ENCODE measurements at places on chromosomes 1 and 21.
A peak's percentile ranks its signal among the peaks of the same experiment; 100 is the strongest.

DNA sequence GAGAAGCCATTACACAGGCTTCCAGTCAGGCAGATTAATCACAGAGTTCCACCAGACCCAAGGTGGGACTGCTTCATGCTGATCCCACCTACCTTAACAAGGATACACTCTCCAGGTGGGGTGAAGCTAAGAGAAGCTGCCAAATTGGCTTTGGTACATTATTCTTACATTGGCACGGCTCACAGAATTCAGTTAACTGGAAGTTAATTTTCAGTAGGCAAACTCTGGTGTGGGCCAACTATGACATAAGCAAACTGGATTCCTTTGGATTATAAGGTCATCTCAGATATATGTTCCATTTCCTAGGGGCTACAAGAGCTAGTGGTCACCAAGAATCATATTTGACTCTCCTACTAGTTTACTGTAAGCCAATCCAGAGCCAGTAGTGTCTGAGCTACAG is 448.8 kb upstream of the BEND5 start:
- no peak for DNase-seq

DNA sequence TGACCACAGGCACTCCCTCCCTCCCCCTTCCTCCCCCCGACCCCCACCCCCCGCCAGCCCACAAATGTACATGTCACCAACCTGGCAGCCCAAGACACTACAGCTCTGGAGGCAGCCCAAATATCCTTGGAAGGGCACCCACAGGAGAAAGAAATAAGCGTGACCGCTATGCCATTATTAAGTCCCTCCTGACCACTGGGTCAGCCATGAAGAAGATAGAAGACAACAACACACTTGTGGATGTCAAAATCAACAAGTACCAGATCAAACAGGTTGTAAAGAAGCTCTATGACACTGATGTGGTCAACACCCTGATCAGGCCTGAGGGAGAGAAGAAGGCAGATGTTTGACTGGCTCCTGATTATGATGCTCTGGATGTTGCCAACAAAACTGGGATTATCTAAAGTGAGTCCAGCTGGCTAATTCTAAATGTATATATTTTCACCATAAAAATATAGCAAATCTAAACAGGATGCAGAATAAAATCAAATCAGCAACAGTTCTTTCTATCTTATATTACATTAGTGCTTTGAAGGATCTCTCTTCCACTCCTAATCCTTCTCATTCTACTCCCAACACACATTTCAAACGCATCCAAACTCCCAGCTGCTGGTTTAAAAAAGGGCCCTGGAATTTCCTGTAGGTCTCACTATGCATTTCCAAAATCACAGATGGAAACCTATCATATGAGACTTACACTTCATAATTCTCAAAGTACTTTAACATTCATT is 77.4 kb upstream of the SLFNL1 start:
- DNase-seq = no peak

GRCh38 chr1:191869790-191870312 is 288.4 kb upstream of the RGS18 start:
- DNase-seq = no peak

- no peak for DNase-seq
These were observed 318.1 kb downstream of the HHIPL2 start for GRCh38 chr1:222229672-222230312.

- DNase-seq = no peak
These were observed 836 bp downstream of the OLFML3 start for GRCh38 chr1:113980110-113980509.

GRCh38 chr1:229716069-229716468 is 90.0 kb downstream of the URB2 start:
- no peak for DNase-seq

DNA sequence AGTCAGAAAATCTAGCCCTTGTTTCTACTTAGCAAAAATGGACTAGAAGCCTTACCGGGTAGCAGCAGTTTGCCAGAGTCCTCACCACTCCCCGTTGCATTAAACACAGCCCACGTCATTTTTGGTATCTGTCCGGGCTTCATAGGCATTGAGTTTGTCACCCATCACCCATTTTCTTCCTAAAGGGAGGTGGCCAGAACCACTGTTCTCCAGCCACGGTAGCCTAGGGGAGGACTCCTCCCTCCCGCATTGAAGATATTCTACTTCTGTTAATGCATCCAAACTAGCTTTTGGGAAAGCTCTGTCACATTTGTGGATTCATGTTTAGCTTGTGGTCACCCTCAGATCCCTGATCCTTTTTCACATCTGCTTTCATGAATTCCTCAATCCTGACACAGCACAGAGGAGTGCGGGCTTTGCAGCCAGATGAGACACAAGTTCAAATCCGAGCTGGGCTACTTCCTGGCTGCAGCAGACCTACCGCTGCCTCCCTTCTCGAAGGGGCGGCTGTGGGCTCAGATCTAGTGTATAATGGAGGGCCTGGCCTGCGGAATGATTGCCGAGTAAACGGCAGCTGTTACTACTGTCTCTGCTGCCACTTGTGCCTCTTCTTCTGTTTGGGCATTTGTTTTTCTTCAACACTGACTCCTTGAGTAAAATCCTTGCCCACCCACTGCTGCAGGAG is 63.2 kb upstream of the EFHD2 start:
- DNase-seq = no peak

DNA sequence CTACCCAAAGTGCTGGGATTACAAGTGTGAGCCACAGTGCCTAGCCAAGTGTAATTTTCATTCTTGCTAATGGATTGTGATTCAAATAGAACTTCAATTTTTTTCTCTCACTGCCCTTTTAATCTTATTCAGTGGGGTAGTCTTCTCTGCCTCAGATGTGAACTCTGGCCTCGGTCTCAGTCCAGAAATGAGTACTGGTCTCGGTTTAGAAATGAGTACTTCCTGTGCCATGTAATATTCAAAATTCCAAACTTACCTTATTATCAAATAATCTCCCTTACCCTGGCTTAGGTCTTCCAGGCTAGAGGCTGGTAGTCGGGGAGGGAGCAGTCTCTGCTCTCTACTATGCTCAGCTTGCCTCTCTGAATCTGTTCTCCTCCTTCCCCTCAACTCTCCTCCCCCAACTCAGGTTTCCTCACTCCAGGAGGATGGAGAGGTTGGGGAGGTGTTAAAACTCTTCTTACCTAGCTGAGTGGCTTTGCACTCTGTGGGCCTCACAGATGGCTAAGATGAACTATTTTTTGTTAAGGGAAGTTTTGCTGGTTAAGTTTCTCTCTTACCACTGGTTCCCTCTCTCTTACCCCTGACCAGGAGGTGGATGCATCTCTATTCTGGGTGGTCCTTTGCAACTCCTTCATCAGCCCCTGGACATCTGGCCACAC is 4.8 kb upstream of the SLAMF9 start:
- no peak for DNase-seq

DNA sequence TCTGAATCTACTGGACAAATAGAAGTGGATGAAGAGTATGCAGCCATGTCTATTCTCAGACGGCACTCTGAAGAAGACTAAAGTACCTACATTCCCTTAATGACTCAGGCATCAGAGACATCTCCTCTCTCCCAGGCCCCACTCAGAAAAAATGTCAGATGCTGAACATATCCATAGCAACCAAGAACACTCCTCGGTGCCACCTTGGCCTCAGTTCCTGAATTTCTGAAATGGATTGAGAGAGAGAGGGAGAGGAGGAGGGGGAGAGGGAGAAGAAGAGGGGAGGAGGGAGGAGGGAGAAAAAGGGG is 16.0 kb upstream of the OVAAL start:
- peak; percentile 6 for DNase-seq

DNA sequence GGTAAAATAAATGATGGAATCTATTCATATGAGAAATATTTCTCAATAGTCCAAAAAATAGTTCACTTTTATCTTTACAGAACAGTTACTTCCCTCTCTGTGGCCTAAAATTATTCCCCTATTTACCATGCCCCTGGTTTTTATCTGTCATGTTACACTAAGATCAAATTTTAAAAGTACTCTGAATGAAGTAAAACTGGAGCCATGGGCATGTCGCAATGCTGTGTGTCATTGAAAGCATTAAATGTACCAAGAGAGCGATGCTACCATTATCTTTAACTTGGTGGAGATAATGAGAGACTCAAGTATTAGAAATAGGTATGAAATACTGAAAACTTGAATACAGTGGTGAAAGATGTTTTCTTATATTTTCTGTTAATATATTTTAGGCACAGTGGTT is 146.2 kb downstream of the KCNT2 start:
- no peak for DNase-seq

DNA sequence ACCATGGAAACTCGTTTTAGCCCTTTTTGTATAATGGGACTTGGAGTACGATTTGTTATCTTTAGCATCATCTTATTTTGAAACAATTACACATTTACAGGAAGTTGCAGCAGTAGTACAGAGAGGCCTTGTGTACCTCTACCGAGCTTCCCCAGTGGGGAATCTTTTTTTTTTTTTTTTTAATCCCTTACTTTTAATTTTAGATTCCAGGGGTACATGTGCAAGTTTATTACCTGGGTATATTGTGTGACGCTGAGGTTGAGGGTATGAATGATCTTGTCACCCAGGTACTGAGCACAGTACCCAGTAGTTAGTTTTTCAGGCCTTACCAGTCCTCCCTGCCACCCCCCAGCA is 45.9 kb downstream of the HHAT start:
- no peak for DNase-seq

DNA sequence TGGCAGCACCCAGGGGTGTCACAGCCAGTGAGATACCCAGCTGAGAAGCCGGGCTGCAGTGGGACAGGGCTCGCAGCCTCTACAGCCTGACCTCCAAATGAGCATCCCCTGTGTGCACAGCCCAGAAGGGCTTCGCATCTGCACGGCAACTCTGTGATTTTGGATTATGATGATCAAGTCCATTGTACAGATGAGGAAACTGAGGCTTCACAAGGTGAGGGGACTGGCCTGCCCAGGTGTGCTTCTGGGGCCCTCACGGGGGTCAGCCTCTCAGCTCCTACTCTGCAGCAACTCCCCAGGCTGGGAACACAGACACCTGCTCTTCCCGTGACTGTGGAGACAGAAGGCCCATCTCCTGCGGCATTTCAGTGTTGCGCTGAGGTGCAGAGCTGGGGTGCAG is 8.8 kb upstream of the HES5 start:
- DNase-seq = no peak

DNA sequence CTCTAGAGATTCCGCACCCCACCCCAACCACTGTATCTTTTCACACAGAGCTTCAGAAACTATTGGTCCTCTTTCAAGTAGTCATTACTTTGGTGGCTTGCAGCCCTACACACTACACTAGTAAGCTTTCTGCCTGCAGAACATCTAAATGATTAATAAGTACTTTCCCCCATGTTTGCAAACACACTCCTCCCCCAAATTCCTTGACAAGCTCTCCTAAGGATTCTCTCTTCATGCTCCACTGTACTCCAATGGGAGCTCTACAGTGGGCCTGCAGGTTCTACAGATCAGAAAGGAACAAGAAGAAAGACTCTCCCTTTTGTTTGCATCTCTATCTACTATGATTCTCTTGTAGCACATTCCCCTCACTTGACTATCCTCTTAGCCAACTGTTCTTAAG is 16.3 kb upstream of the NUF2 start:
- DNase-seq = no peak

DNA sequence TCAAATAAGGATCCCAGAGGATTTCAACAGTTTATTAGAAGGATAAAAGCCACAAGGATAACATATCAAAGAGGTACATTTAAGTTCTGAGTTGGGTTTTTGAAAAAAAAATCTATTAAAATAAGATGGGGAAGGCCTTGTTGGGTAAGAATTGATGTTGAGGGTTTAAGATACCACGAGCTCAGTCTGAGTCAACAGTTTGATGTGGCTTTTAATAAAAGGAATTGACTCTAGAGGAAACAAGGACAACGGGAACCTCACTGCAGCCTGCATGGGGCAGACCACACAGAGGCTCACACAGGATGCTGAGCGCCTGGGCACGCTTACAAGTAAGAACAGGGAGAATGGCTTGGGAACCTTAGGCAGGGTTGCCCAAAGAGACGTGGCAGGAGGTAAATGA is 107.5 kb downstream of the TIAM1 start:
- no peak for DNase-seq

GRCh38 chr21:28455253-28455600 is 537.5 kb downstream of the LTN1 start:
- DNase-seq = no peak

- no peak for DNase-seq
These were observed 131.4 kb downstream of the HS2ST1 start for GRCh38 chr1:87045761-87046304.

Data from caudate nucleus (tissue), 63 donors.